ENCODE measurements at places on chromosomes 16 and 17. TPM values are rescaled to one million over a fixed set of nuclear protein-coding genes. Genes with fewer than 3 reads are reported as not detected.
A peak's percentile ranks its signal among the peaks of the same experiment; 100 is the strongest.

- no peak for DNase-seq
Measured at GRCh38 chr16:25034911-25035310, 19.7 kb upstream of the ARHGAP17 start.

- peak; percentile 67 for DNase-seq
Measured at GRCh38 chr17:7323731-7324437, 5.3 kb downstream of the NEURL4 start.

GRCh38 chr17:51351080-51351479, 90.7 kb downstream of the UTP18 start:
- no peak for DNase-seq

- no peak for DNase-seq
Measured at GRCh38 chr16:69479775-69480174, 55.4 kb downstream of the CYB5B start.

DNA sequence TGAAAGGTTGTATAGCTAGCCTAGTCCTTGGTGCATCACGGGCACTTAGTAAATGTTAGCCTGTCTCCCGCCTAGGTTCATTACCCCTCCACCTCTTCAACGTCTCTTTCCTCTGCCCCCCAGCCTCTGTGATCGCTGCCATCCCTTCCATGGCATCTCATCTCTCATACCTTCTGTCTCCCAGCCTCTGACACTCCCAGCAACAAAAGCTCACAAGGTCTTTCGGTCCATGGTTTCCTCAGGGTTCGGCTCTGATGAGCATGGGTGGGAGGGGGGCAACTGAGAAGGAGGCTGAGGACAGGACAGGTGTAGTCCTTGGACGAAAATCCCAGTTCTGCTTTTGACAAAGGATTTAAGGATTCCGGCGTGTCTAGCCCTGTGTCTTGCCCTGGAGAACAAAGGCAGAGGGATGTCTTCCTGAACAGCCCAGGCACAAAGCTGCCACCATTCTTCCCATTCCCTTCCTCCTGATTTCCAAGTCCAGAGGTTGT, 16.7 kb downstream of the CCR7 start:
- peak; percentile 6 for DNase-seq

DNA sequence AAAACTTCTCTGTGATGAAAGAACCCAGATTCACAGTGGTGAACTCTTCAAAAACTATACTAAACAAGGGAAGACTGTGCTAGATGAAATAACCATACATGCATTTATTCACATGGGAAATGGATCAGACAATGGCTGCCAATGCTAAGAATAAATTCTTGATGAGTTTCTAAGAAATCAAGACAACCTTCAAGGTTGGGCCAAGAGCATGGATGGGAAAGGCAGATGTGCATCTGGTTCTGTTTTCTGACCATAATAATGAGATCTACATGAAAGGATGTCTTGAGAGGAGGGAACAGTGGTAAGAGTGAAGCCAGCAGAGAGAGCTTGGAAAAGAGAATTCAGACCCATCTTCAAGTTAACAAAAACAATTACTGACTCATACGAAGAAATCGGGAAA, 31.4 kb downstream of the ANKRD11 start:
- no peak for DNase-seq

The PRR15L gene
- total RNA-seq: not detected

The TMEM238L gene
- total RNA-seq: not detected

The MMP15 gene
- 1.9 TPM for total RNA-seq

The CX3CL1 gene
- not detected for total RNA-seq

The MFSD6L gene
- 0.94 TPM for total RNA-seq
